ENCODE measurements at places on chromosomes 3 and 15.
A peak's percentile ranks its signal among the peaks of the same experiment; 100 is the strongest.

DNA sequence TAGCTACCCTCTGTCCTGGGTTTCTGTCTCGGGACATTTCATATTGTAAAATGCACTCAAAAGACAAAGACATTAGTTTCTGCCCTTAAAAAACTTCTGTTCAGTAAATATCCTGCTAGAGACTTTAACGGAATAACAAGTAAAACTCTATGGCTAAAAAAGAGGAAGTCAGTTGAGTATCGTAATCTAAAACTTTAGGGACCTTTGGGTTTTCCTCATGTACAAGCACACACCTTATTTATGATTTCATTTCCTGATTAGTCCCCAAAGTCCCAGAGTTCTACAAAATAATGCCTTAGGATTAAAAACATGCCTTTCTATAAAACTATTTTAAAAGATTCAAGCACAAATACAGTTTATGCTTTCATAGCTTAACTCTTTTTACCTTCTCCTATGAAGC lies 585.9 kb downstream of the UNC13C start:
- no peak for DNase-seq

DNA sequence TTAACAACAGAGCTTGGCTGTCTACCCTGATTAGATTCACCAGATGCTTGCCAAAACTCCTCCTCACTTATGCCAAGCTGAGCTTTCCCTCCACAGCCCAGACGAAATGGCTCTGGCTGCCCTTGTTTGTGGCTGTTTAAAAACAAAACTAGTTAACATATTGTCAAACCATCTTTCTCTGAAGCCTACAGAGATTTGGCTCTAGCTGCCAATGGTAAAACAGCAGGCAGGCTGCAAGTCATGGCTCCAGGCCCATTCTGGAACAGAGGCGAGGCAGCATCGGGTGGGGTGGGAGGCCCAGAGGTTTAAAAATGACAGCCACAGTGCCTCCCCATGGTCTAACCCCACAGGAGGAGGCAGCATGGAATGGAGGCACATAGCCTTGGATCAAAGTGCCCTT lies 75.9 kb downstream of the SCN5A start:
- DNase-seq: no peak

GRCh38 chr15:64067564-64068030 lies 21.3 kb upstream of the DAPK2 start:
- DNase-seq: peak; percentile 25

- no peak for DNase-seq
Measured at GRCh38 chr3:172175254-172175599, 135.8 kb downstream of the FNDC3B start.

GRCh38 chr3:185930393-185931107 lies 7.3 kb downstream of the TRA2B start:
- DNase-seq: no peak

DNA sequence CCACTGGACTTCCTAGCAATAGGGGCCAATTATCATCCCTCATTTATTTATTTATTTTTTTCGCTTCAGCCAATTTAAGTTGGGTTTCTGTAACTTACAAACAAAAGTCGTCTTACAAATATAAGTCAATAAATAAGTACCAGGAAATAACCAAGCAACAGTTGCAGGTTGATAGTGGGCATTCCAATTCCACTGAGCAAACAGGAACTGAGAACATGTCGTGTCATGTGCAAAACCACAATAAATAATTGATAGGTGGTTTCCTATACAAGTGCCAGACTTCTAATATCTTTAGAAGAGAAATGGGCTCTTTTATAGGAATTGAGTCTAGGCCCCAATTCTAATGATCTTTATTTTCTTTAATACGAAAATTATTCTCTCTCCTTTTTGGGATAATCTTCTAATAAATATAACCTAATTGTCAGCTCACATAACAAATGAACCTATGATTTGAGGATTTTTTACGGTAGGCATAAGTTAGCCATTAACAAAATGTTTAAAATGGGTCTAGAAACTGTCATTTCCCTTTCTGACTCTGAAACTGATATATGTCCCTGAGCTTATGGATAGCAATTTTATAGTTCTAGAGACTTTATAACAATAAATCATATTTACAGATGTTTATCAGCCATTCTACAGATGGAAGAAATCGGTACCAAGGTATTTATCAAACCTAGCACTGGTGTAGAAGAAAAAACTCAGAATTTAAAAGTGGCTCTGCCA lies 571.8 kb downstream of the FOXP1 start:
- DNase-seq: no peak

- no peak for DNase-seq
Measured at GRCh38 chr3:37546876-37547275, 314.8 kb upstream of the CTDSPL start.

GRCh38 chr15:101139986-101140696 lies 111.7 kb downstream of the CHSY1 start:
- DNase-seq: no peak

DNA sequence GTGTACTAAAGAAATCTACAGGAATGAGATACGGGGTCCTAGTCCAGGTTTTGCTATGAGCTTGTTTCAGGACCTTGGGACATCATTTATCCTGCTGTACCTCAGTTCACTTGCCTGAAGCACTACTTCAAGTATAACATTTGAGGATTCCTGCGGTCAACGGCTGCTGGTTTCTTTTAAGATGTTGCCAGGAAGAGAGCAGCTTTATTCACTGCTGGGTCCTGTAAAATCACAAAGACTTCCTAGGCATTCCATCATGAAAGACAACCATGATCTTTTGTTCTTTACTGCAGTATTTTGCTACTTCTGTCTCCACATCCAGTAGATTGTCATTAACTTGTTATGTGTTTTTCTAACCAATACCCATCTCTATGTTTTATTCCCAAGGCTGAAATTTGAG lies 61.0 kb upstream of the PYDC2 start:
- DNase-seq: no peak

DNA sequence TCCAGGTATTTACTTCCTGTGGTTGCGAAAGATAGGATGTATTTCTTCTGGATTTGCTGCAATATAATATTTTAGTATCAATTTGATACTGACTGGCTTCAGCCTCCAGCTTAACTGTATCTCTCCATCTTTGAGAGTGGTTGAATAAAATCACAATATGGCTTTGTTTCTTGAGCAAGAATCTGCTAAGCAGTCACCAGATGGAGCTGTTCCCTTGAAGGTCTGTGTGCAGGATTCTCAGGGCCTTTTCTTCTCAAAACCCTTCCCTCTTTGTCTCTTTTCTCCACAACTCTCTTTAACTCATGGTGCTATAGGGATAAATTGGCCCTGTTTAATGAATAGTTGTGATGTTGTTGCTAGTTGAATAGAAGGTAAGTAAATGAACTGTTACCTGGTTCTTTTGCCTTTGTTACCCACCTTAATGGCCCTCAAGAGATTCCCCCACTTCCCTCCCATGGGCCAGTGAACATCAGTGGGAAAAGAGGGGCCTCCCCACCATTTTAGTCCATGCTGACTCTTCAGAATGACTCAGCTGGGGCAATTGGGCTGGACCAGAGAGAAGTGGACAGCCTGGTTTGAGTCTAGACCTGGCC lies 34.8 kb upstream of the RAB6B start:
- no peak for DNase-seq

DNA sequence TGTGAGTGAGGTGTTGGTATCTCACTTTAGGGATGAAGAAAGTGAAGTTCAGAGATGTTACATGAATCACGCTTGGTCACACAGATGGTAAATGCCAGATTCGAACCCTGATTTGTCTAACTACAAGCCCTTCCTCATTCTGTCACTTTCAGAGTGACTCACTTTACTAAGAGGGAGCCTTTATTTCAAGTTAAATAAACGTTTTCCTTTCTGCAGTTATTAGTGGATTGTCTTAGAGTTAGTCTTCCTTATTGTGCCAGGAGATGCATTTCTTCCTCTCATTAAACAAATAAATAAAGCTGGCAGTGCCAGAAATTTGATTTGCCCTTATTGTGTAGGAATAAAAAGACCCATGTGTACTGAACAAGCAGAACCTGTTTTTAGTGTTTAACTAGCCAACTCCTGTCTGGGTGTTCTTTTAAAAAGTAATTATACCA lies 162.5 kb downstream of the AKAP13 start:
- DNase-seq: no peak

DNA sequence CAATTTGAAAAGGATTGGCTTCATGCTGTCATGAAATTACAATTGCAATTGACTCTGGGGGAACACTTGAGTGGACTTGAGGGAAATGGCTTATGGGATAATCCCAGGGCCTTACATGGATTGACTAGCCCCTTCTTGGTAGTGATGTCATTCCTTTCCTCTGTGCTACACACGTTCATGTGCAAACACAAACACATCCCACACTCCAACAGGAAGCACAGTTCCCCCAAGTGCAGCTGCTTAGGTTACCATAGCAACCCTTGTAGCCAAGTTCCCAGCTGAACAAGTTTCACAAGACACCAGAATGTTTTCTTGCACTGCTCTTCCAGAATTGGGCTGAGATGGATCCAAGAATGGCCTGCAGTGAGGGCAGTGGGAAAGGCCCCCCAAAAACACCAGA lies 217.0 kb downstream of the ZNF621 start:
- no peak for DNase-seq

DNA sequence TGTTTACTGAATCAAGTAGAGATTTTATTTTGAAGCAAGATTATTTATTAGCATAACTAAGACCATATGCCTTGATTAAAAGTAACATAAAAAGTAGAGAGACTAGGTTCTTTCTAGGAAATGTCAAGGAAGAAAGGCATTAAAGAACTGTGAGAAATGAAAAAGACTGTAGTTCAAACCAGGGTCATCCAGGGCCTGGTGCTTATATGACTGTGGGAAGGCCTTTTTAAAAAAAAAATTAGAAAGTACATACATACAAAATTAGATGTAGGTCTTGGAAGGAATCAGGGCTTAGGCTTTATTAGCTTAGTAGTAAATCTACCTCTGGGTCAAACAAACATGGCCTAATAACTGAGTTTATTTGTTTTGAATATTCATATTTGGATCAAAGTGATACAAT lies 173.9 kb upstream of the TBL1XR1 start:
- DNase-seq: no peak

DNA sequence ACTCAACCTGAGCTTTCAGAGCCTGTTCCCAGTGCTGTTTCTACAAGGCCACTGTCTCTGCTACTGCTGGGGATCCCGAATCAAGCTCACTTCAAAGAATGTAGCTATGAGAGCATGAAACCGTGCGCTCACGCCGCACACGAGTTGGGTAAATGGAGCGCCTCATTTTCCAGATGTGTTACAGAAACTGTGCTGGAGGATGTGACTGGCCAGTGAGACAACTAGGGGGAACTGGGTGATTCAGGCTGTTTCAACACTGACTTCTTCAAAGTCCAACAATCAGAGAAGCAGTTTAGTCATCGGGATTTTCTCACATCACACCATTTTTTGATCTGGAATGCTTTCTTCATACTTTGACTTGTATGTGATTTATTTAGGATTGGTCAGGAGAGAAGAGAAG lies 3.5 kb downstream of the ZNF710 start:
- DNase-seq: no peak

GRCh38 chr3:129967761-129968160 lies 6.8 kb upstream of the TRH start:
- no peak for DNase-seq

DNA sequence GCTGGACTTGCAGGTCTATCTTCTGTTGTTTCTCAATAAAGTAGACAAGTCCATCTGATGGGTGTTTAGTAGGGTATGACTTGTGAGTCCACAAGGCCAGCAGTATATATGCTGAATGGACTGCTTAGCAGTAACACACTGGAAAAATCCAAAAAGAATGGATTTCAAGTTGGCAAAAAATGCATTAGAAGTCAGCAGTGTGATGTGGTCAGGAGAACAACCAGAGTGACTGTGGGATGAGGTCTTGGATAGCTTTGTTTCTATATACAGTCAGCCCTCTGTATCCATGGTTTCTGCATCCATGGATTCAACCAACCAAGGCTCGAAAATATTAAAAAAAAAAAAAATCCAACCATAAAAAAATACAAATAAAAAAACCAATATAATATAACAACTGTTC lies 55.8 kb downstream of the LPP start:
- DNase-seq: no peak

DNA sequence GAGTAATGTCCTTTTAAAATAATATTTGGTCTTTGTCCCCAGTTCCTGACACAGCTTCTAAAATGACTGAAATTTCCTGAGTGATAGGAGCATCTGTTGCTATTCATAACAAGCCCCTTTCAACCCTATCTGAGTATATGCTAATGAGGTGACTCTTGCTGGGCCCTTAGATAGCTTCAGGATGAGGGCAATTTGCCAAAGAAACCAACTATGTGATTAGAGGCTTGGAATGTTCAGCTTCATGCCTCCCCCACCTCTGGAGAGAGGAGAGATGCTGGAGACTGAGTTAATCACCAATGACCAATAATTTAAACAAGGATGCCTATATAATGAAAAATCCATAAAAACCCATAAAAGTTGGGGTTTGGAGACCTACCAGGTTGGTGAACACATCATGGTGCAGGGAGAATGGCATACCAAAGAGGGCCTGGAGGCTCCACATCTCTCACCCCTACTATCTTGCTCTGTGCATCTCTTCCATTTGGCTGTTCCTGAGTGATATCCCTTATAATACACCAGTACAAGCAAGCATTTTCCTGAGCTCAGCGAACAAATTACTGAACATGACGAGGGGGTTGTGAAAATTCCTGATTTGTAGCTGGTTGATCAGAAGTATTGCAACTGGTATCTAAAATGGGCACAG lies 189.2 kb downstream of the ECT2 start:
- DNase-seq: no peak

DNA sequence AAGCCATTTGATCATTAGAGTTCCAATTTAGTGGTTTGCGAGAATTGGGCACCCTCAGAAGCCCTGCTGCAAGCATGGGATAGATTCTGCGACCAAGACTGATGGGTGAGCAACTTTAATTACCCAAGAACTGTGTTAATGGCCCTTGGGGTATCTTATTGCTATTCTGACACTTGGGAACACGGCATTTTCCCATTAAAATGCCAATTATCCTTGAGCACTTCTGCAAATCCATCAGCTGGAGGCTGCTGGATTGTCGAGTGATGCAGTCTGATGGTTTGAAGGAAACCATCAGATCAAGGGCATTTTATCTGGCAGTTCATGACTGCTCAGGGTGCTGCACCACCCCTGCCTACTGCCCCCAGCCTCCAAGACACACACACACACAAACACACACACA lies 183.6 kb upstream of the PROK2 start:
- no peak for DNase-seq

DNA sequence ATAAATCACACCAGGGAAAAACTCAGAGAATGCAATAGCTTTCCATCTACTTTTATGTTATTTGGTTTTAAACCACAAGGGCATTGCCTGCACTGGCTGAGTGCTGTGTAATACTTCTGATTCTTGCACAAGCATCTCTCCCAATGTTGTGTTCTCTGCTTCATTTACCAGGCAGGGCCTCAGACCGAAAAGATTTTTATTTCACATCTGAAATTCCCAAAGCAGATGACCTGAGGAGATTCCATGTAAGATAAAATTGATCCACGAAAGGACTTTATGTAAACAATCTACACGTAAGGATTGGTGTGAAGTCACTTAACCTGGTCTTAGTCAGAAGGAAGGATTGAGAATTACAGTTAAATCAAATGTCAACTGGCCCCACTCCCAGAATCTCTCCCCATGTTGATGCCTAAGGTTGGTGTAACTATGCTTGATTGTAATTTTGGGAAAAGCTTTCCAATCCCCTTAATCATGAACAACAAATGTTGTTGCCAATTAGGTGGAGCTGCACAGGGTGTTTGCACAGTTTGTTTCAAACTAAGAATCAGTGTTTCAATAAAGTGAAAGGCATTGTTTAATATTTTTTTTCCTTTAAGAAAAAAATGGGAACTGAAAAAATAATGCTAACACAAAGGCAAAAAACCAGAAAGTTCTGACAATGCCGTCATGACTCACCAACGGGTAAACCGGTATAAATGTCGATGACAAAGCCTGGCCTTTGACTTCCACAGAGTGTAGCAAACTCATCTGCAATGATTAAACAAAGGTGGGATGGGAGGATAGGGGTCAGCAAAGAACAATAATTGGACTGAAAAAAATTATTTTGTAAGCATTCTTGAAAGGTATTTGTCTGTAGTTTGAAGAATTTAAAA lies 128.6 kb downstream of the DUT start:
- no peak for DNase-seq

Data from left ventricle myocardium inferior (tissue), 1 donor.